SK-MEL-5 (cell line): ENCODE measurements at places on chromosomes 1 and 21.

DNA sequence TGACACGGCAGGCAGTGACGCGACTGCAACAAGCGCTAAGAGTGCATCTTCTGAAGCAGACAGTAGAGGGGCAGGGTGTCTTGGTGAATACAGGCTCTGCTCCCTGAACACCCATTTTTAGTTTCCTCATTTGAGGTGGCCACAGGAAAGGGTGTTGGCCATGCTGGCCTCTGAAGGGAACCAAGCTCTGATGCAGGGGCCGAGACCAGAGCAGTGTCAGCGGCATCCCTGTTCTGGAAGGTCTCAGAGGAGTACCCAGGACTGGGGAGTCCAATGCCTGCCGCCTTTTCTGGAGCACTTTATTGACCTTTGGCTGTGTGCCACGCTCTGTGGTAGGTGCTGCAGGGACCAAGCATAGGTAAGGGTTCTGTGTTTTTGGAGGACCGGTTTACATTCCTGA lies 100.4 kb downstream of the KCNJ6 start:
- DNase-seq = no peak

GRCh38 chr1:30371888-30372791 lies 351.2 kb downstream of the MATN1 start:
- DNase-seq = no peak

DNA sequence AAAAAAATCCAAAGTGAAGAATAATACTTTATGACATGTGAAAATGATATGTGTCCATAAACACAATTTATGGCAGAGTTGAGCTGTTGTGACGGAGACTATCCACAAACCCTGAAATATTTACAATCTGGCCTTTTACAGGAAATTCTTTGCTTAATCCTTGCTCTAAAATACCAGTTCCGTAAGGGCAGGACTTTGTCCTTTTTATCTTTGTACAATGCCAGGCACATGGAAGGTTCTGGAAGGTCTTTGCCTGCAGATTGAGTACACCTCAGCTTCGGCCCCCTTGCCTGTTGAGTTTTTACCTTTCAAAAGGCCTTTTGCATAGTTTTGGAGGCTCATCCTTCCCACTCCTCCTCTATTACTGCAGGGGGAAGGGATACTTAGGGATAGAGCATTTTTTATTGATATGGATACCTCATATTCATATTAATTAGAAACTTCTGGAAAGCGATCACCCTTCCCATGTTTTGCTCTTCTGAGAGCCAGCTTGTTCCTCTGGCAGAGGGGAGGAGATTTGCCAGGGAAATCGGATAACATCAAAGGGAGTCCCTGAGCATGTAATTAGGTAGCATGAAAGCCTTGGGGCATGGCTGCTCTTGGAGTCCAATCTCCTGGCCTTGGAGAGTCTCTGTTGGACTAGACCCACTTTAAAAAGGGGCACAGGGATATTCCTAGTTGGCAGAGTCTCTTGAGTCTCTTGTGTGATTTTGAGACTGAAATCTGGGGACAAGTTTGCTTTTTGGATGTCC lies 217.1 kb downstream of the KCNJ6 start:
- DNase-seq = no peak

- DNase-seq = no peak
Measured at GRCh38 chr1:20093940-20094391, 24.0 kb downstream of the PLA2G5 start.

DNA sequence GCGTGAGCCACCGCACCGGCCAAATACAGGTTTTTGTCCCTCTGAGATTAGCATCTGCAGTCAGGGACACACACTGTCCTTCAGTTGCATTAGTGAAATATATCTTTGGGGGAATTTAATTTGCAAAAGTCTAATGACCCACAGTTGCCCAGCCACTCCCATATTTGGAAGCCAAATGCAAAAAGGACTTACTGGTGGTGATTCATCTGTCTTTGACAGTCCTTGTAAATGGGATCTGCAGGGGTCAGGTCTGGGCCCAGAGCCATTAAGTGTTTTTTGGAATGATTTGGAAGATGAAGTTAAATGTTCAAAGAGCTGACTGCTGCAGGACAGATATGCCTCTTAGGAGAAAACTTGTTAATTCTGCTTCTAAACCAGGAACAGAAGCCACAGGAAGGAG lies 44.6 kb upstream of the DNASE2B start:
- no peak for DNase-seq

- DNase-seq = peak; percentile 43
Measured at GRCh38 chr1:229665912-229666558, 40.0 kb downstream of the URB2 start.
